ENCODE measurements at places on chromosomes 7 and 10.

DNA sequence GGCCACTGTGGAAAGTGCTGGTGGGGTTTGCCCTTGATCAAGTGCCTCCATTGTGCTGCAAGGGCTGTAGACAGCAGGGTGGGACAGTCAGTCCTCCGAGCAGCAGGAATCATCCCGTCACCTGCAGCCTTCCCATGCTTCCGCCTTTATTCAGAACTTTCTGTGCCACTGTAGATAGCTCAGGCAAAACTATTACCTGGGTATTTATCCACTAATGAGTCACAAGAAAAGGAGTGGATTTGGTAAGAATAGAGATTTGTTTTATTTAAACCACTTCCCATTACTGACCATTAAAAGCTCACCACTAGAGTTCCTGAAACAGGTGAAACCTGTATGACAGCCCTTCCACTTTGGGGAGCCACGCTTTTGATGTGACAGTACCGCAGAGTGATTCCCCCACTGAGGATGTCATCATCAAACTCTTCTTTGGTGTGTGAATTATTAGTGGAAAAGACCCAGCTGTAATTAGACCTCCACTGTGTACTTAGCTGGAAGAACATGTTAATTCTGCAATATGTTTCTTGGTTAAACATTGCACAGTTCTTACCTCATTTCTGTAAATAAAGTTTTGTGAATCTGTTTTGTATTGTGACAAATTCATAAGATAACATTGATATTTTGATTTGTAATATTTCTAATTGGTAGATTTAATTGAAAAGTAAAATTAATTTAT lies 208.8 kb downstream of the MLLT10 start:
- DNase-seq, result no peak

GRCh38 chr7:35716038-35716803 lies 21.3 kb upstream of the HERPUD2 start:
- DNase-seq, result no peak

GRCh38 chr7:2820508-2820934 lies 23.6 kb downstream of the GNA12 start:
- peak; percentile 64 for DNase-seq

DNA sequence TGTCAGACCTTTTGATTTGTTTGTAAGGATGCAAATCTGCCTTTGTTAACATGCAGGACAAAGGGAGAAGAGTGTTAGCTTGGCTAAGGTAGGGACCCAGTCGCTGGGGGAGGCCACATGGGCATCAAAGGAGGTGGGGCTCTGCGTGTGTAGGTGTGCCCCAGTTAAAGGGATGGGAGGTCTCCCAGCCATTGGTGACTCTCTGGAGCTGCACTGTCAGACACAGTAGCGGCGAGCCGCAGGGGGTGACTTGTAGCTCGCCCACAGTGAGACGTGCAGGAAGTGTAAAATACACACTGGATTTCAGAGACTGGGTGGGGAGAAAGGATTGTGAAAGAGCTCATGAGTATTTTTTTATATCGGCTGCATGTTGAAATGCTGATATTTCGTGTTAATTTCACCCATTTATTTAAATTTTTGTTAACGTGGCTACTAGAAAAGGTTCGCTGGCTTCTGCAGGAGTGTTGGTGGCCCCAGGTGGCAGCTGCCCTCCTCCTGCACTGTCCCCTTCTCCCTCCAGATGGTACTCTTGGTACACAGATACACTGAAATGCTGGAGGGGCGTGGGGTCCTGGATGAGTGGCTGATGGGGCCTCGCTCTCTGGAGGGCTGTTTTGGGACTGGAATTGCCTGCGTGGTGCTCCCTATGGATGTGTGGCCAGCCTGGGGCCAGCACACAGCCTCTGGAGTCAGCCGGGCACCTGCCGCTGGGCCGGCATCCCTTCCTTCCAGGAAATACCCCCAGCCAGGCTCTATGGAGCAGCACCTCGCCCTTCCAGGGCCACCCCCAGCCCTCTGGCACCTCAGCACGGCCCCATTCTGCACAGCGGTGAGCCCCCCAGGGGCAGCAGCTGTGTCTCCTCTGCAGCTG lies 59.2 kb downstream of the LHPP start:
- DNase-seq, result no peak

- no peak for DNase-seq
Measured at GRCh38 chr7:34016876-34017275, 111.5 kb downstream of the BMPER start.

GRCh38 chr7:90238583-90238982 lies 6.4 kb upstream of the CFAP69 start:
- no peak for DNase-seq

GRCh38 chr7:30330134-30331111 lies 46.0 kb downstream of the ZNRF2 start:
- no peak for DNase-seq

DNA sequence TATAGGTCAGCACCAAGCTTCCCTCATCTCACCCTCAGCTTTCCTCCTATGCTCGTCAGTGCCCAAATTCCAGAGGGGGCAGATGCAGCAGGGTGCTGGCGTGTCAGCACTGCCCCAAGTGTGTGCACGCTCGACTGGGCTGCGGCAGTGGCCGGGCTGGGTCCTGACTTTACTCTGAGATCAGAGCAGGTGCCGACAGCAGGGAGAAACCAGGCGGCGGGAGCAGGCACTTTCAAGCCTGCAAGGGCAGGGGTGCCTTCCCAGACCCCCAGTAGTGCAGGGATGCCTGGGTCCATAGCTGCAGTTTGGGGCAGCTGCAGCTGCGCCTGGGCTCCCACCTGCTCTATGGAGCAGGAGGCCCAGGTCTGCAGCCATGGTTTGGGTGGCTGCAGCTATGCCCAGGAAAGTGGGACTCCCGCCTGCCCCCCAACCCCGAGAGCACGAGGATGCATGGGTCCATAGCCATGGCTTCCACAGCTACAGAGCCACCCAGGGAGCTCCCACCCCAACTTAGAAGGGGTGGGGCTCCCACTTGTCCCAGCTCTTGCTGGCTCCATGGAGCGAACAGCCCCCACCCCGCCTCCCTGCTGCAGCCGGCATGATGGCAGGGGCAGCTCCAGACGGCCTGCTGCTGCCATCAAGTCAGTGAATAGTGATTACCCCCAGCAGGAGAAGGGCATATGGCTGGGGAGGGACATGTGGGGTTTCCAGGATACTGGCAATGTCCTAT lies 199.2 kb upstream of the KMT2E start:
- no peak for DNase-seq

- no peak for DNase-seq
Measured at GRCh38 chr10:43297534-43297933, 30.7 kb upstream of the RASGEF1A start.

DNA sequence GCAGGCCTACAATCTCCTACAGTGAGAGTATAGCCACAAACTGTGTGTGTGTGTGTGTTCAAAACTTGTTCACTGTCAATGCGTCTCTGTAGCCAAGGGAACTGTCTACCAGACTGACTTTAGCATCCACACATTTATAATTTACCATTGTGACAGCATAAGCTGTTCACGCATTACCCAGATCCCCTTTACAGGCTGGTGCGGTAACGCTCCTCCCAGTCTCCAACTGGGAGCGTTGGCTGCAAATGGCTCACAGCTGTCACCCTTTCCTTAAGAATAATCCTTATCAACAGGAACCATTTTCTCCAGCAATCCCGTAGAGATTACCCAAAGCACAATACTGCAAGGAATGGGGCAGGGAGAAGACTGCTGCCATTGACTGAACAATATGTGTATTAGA lies 199.5 kb downstream of the GPAM start:
- peak; percentile 93 for DNase-seq

- peak; percentile 95 for DNase-seq
Measured at GRCh38 chr10:128047351-128047750, 78.9 kb downstream of the MKI67 start.

GRCh38 chr10:99276848-99277486 lies 41.3 kb upstream of the HPSE2 start:
- DNase-seq, result peak; percentile 25

DNA sequence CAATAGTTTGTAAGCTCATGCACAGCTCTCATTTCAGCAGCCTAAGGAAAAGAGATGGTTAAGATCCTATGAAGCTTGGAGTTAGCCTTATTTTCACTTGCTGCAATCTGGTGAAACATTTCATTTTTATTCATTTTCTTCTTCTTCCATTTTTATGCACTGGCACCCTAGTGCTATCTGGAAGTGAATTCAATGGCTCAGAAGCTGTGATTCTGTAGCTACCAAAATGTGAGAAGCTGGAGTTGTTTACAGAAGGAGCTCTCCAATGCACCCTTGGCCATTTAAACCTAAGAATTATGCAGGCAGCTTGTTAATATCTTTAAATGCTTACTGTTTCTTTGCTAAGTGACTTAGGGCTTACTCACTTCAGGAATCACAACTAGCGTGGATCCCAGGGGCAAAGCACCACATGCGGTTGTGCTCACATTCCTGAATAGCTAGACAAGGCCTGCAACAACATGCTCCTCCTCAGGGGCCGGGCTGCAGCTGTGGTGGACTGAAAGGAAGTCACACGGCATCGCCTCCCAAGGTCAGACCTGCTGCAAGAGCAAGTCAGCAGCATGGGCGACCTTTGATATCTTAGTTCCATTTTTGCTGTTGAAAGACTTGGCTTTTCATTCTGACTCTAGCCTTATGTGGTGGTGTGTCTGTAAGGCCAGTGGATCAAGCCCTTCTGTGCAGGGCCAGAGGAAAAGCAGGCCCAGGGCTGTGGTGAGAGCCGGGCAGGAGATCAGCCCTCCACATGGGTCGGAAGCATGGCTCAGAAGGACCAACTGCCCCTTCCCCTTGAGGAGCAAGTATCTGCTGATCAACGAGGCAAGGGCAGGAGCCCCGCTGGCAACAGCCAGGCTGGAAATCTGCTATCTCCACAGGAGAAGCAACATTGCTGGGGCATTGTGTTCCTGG lies 91.9 kb upstream of the MBL2 start:
- DNase-seq, result peak; percentile 95

- no peak for DNase-seq
Measured at GRCh38 chr10:6600224-6600987, 20.3 kb upstream of the PRKCQ start.

DNA sequence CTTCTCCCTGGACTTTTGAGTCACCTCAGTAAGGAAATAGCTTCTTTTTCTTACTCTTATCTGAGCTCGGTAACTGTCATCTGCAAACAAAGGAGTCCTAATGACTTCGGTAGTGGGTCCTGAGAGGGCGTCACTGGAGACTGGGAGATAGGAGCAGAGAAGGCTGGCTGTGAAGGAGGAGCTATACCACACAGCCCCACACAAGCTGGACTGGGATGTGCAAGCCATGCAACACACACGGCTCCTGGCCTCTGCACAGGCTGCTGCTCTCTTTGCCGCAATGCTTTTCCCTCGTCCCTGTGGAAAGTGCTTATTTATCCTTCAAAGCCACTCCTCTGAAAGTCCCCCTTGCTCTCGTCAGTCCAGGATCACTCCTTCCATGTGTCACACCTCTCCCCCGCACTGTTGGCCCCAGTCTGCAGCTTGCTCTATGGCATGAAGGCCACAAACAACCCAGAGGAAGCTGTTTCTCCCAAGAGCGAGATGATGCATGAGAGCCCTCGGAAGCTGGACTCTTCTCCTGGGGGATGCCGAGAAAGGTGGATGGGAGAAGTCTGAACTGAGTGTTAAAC lies 14.9 kb downstream of the TMEM273 start:
- DNase-seq, result peak; percentile 81

DNA sequence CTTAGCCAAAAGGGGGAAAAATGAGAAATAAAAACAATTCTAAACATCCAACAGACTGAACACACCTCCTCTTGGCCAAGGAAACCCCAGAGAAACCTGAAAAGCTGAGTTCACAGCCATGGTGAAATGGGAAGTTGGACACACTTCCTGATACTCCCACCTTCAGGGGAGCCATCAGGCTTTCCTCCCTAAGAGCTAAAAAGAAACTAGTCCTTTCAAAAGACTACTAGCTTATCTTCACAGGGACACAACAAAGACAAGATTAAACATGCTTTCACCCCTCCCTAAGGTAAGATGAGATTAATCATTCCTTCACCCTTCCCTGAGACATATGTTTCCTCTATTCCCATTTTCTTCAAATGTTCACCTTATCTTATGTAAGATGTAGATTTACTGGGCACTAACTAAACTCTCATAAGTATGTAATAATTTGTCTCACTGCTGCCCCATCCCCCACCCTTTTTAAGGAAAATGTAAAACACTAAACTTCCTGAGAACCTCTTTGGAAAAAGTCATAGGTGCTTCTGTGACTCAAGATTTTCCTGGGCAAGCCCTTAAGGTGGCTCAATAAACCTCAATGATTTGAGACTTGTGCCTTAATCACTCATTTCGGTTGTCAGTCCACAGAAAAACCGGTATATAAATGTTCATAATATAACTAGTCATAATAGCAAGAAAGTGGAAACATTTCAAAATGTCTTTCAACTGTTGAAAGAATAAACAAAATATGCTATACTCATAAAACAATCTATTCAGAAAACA lies 40.5 kb downstream of the HTR7 start:
- DNase-seq, result peak; percentile 28

- DNase-seq, result no peak
Measured at GRCh38 chr10:117092386-117092785, 45.7 kb downstream of the VAX1 start.

DNA sequence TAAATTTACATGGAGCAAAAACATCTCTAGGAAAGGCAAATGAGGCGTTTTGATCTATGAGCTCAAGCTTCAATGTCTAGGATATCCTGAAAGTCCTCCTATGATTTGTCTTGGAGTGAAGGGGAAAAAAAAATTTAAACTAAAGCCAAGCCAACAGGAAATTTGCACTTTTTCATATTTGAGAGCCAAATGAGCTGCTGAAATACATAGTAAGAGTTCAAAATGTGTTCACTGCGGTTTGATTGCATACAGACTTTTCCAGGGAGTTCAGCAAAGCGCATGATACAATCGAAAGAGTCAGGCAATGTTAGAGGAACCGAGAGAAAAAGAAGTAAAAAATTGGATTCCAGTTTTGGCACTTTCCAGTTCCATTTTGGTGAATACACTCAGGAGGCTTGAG lies 633.4 kb upstream of the MGMT start:
- DNase-seq, result no peak

DNA sequence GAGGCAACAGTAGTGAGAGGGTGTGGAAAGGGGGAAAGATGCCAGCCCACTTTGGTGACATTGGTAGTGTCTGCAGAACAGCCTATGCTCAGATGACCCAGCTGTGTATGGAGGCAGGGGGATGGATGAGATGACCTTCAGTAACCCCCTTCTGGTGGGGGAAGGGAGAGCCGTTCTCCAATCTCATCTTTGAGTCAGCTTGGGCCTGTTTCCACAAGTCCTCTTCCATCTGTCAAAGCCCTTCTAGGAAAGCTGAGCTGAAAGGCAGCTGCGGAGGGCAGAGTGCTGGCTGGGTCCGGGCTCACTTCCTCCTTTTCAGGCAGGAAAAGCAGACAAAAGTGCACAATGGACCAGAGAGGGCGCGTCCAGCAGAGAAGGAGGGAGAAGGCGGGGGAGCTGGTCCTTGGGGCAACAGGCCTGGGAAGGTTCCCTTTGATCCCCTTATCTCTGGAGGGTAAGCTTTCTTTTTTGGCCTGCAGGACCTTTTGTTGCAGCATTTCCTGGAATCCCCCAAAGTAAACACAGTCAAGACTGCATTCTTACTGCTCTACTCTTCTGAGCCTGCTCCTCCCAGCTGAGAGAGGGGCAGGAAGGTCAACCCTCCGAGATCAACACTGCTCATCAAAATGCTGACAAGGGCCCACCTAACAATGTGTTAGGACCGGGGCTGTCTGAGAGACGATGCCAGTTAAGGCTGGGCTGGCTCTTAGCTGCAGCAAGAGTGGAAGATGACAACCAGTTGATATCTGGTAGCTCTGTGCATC lies 1.2 kb upstream of the LRMDA start:
- DNase-seq, result peak; percentile 90

GRCh38 chr7:70856901-70857630 lies 274.9 kb upstream of the GALNT17 start:
- DNase-seq, result peak; percentile 83

- peak; percentile 91 for DNase-seq
Measured at GRCh38 chr7:74272305-74273038, 16.7 kb upstream of the CLIP2 start.

Data from mesendoderm (in vitro differentiated cells).